ENCODE measurements at places on chromosomes 1 and 21.

DNA sequence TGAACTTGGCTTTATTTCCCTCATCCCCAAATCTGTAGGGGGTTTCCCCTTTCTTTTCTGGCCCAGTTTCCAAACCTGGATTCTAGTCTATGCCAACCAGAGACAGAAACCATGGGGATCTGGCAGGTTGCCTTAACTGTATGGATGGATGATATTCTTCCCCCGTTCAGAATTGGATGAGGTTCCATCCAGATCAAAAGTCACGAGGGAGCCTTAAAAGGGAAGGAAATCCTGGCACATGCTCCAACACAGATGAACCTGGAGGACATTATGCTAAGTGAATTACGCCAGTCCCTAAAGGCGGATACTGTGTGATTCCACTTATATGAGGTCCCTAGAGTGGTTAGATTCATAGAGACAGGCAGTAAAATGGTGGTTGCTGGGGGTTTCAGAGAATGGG lies 124.4 kb downstream of the HUNK start:
- DNase-seq = no peak

GRCh38 chr1:31663622-31664452 lies 19.2 kb upstream of the PEF1 start:
- peak; percentile 65 for DNase-seq

DNA sequence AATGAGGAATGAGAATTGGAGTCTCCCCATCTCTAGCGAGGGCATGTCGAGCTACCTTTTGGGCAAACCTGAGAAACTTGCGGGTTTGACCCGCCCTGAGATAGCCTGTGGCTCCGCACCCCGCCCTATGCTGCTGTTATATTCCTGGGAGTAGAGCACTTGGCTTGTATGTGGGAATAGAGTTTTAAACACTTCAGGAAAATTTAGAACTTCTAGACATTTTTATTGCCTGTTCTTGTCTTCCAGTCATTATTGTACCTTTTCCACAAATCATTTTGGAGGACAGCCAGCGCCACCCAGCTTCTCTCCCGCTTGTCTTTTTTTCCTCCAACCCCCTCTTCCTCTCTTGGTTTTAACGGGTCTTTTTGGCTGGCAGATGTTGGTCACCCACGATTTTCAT lies 738 bp downstream of the GNPAT start:
- peak; percentile 53 for DNase-seq

DNA sequence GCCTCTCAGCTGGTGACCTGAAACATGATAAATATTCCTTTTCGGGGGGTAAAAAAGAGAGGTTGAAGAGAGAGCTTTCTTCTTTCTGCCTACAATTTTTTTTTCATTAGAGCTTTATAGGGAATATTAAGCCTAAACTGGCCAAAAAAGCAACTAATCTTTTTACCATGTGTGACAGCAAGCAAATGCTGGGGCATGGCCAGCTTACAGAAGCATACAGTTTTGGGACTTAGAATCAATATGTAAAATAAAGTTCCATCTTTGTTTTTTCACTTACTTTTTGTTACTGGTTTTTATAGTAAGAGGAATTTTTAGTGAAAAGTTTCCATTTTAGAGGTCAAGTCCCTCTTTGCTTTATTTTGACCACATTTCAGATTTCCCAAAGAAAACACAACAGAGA lies 301.2 kb upstream of the DEPDC1 start:
- no peak for DNase-seq

DNA sequence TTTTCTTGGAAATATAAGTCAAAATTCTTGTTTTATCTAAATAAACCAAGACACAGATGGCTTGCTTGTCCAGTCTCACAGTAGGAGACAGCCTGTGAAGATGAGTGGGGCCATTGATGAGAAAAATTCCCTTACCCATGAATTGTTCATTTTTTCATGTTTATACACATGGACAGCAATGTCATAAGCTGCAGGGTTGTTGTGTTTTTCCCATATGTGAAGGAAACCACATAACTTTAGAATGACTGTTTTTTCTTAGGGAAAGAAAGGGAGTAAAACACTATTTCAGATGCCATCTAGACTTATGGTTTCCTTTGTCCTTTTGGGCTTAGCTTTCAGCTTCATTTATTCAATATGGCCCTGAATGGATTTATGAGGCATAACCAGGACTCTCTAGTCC lies 622.5 kb upstream of the NR5A2 start:
- DNase-seq = peak; percentile 2

- no peak for DNase-seq
Observed at GRCh38 chr21:14245711-14246110, 29.8 kb downstream of the RBM11 start.

DNA sequence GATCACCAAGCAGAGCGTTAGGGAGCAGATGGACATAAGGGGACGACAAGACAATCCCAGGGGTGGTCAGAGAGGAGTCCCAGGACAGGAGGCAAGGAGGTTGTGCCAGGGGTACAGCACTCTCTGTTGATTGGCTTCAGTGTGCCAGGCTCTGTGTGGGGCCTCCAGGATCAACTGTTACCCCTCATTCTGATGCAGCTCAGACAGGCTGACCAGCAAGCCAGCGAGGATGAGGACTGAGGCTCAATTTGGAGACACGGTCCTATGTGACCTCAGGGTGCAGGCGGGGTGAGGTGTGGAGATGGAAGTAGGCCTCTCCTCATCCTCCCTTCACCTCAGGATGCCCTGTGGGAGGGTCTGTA lies 4.0 kb downstream of the HYI start:
- DNase-seq = no peak
